ENCODE measurements at places on chromosomes 1 and 21.
A peak's percentile ranks its signal among the peaks of the same experiment; 100 is the strongest.

DNA sequence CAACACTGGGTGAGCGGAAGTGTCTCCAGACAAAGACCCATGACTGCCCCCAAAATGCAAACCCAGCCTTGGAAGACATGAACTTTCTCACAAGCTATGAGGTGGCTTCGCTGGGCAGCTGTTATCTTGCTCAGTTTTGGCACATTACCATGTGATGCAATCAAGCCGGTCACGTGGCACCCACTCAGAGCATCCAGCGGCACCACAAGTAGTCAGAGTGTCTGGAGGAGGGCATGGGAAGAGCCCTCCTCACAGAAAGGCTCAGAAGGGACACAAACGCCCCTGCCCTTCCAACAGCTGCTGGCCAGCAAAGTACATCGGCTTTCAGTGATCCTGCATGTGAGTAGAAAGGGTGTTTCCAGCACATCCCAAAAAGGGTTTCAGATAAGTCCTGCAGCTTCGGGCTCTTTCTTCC is 145.5 kb upstream of the IRF2BP2 start:
- no peak for DNase-seq

DNA sequence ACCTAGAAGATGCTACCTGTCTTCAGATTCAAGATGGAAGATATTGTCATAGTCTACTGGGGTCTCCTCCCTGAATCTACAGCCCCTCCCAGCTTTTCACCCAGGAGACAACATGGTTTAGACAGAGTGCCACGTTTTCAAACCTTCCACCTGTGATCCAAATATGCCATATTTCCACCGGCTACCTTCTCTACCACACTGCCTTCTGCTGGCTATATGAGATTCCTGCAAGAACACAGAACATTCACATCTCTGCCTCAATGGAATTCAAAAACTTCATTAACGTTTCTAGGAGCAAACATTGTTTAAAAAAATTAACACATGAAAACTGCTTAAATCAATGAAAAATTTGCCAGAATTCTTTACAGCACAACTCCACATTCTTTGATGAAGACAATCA is 12.9 kb upstream of the LELP1 start:
- no peak for DNase-seq

- DNase-seq, result peak; percentile 58
Measured at GRCh38 chr1:114510274-114511031, 550 bp downstream of the TRIM33 start.

GRCh38 chr1:31587720-31588423 is 11.6 kb downstream of the TINAGL1 start:
- DNase-seq, result peak; percentile 79

DNA sequence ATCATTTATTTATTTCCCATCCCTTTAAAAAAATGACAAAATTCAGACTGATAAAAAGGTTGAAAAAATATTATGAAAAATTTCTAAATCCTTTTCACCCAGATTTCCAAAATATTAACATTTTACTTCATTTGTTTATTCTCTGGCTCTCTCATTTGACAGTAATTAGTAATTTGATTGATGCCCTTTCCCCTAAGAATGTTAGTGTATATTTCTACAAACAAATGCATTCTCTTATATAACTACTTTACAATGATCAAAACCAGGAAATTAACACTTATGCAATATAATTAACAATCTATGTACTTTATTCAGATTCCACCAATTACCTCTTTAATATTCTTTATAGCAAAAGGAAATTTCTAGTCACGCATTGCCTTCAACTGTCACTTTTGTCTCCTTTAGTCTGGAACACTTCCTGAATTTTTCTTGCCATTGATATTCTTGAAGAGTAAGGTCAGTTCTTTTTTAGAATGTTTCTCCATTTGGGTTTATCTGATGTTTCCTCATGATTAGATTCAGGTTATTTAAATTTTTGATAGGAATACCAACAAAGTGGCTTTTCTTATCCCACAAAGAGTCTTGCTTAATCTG is 3.9 kb downstream of the CD53 start:
- DNase-seq, result no peak

- DNase-seq, result no peak
Measured at GRCh38 chr1:59903141-59903754, 23.3 kb downstream of the CYP2J2 start.

- no peak for DNase-seq
Measured at GRCh38 chr1:94280541-94280940, 43.2 kb upstream of the ARHGAP29 start.

All from ecto neural progenitor cell (in vitro differentiated cells).